Kidney glomerular epithelial cell (primary cell): ENCODE measurements at places on chromosomes 11 and 22.

DNA sequence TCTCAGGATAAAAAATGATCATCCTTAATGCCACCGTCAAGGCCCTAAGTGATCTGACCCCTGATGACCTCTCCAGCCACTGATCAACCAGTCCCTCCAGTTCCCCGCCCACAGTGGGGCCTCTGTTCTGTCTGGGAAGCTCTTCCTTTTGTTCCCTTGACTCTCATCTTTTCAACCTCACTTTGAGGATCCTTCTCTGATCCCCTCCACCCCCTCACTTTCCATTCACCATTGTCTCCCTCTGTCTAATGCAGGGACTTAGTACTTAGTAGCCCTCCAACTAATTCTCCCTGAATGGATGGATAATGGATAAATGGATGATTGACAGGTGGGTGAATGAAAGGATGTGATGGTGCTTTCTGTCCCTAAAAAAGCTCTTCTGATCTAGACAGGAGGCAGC is 45.6 kb downstream of the C11orf58 start:
- DNase-seq = no peak

- DNase-seq = no peak
Observed at GRCh38 chr11:117816846-117817367, 7.6 kb downstream of the FXYD2 start.

DNA sequence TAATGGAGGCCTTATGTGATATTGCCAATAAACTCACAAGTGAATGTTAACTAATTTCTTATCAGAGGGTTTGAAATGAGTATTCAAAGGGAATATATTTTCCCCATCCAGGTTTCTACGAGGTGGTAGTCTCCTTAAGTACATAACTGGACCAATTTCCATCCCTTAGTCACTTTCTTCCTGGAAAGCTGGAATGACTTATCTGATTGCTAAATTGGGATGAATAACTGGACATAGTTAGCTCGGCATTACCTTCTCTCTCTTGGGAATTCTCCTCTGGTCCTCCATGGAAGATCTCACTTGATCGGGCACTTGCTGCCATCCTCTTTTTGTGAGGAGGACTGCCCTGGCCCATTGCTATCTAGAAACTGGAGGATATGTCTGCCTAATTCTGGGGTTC is 109.1 kb downstream of the TRPC6 start:
- no peak for DNase-seq

- no peak for DNase-seq
Observed at GRCh38 chr22:24871611-24872205, 65.7 kb downstream of the SGSM1 start.

GRCh38 chr22:26134654-26135330 is 34.5 kb upstream of the SEZ6L start:
- no peak for DNase-seq

DNA sequence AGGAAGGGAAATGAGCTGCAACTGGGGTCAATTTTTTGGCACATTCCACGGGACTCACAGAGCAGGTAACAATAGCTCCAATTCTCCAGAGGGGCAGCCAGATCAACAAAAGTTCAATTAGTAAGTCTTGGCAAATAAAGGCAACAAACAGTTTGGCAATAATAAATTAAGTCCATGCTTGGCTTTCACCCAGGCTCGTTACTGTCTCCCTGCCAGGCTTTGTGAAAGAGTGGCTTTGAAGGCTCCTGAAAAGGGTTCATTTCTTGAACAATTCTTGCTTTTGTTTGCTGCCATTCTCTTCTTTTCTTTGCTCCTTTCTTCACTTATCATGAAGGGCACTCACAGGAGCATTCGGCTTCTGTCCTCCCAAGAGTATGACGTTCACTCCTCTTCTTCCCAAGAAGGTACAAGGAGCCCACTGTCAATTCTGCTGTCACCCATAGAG is 123.3 kb downstream of the APIP start:
- no peak for DNase-seq

- DNase-seq = no peak
Observed at GRCh38 chr22:31092161-31092560, 11.0 kb downstream of the SMTN start.

DNA sequence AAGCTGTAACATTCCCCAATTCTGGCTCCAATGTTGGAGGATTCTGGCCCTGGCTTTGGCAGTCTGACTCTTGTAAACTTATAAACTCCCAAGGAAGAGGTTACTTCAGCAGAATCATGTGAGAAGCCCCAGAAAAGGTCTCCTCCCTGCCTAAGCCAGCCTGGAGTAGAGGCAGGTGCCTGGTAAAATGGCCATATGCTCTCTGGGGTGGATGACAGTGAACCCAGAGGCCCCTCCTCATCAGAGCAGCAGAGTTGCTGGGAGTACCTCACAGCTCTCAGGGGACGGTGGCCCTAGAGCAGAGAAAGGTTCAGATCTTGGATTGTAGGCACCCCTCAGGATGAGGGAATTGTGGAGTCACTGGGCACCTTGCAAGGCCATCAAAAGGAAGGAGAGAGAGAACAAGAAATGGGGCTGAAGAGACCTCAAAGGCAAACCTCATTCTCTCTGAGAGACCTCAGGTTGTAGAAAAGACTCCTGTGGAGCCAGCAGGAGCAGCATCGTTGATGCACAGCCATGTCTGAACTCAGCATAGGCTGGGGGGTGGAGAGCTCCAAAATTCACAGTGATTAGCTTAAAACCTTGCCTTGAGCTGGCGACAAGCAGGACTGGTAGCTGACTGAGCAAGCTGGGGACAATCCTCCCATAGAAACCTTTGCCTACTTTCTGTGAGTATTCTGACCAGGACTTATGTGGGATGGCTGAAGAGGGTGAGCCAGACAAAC is 4.9 kb upstream of the P2RY6 start:
- DNase-seq = no peak

DNA sequence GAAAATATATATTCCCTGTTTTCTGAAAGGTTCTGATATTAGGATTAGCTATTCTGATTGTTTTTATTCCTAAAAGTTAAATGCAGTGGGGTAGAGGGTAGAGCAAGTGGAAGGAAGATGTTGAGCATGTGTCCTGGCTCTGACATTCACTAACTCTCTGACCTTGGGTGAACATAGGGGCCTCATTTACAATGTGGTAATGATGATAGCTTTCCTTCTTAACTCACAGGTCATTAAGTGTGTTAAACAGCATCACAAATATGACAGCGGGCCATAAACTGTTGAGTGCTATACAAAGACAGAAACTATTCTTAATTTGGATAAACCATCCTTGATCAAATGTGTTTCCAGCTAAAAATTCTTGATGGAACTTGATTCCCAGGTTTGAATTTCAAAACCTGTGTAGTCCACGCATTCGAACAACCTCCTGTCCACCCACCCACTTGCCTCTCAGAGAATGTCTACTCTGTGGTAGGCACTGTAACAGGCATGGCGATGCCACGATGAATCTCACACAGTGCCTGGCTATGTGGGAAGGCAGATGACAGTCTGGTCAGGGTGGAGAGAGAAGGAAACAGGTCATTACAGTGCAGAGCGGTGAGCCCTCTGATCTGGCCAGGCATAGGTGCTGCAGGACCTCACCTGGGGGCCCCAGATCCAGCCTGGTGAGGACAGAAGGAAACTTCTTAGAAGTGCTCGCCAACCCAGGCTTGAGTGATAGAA is 19.3 kb upstream of the PEX26 start:
- no peak for DNase-seq

- DNase-seq = no peak
Observed at GRCh38 chr11:68327586-68328370, 15.4 kb downstream of the LRP5 start.

DNA sequence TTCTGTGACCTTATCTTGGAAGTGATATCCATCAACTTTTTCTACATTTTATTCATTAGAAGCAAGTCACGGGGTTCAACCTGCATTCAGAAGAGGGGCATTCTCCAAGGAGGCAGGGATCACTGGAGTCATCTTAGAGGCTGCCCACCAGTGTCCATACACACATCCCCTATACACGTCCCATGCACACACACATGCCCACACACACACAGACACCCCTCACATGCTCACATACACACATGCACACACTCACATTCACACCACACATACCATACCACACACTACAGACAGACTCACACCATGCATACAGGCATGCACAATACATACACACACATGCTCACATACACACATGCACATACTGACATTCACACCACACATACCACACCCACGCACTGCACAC is 884.7 kb downstream of the TBC1D22A start:
- DNase-seq = no peak

- DNase-seq = no peak
Observed at GRCh38 chr11:14582793-14583192, 60.8 kb upstream of the PDE3B start.

- DNase-seq = no peak
Observed at GRCh38 chr11:64539711-64540427, 51.2 kb upstream of the SLC22A12 start.

DNA sequence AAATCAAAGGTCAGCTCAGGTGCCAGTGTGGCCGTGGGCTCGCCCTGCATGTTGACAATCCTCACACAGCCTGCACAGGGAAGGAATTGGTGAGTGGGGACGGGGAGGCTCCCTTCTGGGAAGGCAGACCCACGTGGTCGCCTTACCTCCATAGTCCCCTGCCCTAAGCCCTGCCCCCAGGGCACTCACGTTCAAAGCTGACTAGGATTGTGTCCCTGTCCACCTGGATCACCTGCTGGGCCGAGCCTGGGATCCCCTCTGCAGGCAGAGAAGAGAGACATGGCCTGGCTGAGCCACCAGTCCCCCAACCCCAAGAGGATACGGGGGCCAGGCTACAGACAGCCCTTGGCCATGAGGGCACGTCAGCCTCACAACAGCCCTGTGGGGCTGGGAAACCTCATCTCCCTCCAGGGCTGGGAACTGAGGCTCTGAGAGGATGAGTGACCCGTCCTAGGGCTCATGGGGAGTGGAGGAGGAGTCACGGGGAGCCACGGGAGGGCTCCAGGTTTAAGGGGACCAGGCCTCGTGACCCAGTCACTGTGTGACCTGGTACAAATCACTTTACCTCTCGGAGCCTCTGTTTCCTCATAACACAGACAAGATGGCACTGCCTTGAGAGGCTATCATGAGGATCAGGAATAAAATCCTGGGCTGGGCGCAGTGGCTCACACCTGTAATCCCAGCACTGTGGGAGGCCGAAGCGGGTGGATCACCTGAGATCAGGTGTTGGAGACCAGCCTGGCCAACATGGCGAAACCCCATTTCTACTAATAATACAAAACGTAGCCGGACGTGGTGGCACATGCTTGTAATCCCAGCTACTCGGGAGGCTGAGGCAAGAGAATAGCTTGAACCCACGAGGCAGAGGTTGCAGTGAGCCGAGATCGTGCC is 12.1 kb upstream of the SF1 start:
- DNase-seq = no peak

DNA sequence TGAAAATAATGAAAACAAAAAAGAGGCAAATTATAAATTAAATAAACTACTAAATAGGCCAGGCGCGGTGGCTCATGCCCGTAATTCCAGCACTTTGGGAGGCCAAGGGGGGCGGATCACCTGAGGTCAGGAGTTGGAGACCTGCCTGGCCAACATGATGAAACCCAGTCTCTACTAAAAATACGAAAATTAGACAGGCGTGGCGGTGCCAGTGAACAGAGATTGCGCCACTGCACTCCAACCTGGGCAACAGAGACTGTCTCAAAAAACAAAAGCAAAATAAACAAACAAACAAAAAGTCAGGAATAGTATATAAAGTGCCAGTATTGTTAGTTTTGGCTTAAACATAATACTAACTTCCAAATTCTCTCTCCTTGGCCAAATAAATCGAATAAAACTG is 37.6 kb upstream of the CECR2 start:
- no peak for DNase-seq

DNA sequence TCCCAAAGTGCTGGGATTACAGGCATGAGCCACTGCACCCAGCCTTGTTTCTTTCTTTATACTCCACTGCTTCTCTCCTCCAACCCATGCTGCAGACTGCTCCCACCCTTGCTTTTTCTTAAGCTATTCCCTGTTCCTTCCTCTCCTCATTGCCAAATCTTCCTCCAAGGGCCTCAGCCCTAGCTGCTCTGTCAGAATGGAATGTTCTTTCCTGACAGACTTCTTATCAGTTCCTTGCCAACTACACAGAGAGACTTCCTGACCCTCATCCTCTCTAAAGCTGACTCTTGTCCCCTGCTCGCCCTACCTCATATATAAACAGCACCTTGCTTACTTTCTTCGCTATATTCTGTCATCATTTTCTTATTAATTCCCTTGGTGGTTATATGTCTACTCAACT is 16.9 kb upstream of the PIK3C2A start:
- DNase-seq = no peak

DNA sequence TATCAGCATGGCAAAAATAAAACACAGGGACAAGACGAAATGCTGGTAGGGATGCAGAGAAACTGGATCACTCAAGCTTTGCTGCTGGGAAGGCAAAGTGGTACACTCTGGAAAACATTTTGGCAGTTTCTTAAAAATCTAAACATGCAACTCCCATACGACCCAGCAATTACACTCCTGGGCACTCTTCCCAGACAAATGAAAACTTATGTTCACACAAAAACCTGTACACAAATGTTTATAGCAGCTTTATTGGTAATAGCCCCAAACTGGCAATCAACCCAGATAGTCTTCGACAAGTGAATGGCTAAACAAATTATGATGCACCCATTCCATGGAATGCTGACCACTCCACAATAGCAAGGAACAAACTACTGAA is 35.8 kb upstream of the PRR5 start:
- no peak for DNase-seq

DNA sequence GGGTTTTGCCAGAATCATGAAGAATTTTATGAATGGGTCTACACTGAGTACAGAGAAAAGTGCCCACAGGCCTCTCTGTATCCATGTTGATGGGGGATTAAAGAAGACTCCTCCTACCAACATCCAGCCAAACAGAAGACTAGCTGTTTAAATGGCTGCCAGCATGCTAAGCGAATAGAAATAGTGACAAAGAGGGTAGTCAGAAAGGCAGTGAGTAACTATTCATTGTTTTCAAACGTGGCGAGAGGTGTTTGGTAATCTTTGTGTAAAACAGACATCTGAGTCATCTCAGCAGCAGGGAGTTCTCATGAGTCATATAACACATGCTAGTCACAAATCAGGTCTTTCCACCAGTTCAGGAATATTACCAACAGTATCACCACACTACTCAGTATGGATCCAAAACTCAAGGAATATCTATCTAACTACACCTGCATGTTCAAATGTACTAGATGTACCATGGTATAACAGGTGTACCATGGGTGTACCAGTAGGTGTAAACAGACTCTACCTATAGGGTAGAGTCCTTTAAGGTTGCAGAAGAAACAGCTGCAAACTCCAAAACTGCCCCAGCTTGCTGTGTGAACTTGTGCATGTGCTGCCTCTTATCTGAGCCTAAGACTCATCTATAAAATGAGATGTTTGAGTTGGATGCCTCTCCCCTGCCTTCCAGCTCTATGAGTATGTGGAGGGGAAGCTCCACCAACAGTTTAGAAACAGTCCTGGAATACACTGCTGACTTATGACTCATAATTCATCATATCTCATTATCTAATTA is 82.0 kb downstream of the SLC1A2 start:
- peak; percentile 99 for DNase-seq

GRCh38 chr11:9752091-9752490 is 88.2 kb downstream of the SWAP70 start:
- DNase-seq = no peak

GRCh38 chr22:49979587-49980264 is 19.2 kb downstream of the PIM3 start:
- DNase-seq = no peak

- DNase-seq = no peak
Observed at GRCh38 chr22:46650078-46650810, 30.1 kb downstream of the GRAMD4 start.

- no peak for DNase-seq
Observed at GRCh38 chr11:85749884-85750283, 61.1 kb downstream of the SYTL2 start.

- DNase-seq = no peak
Observed at GRCh38 chr11:118621784-118622375, 14.5 kb downstream of the PHLDB1 start.
